ENCODE measurements at places on chromosomes 1 and 21.

DNA sequence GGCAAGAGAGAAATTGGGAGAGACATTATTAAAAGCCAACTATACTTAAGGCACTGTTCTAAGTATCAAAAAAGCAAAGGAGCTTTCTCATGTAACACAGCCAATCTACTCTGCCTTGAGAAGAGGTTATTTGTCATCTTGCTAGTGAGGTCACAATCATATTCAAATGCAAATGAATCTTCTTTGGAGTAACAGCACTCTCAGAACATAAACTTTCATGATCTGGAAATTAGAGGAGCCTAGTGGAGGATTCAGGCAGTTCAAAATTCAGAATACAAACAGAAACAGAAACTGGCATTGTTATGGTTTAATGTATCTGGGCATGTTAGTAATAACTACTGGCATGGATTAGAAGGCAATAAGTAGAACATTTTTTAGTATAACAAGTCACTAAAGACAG, 57.4 kb downstream of the ARID4B start:
- DNase-seq: no peak

- DNase-seq: no peak
These were observed 182.1 kb downstream of the MRPL39 start for GRCh38 chr21:25425156-25425555.

GRCh38 chr1:179025975-179026812, 500 bp downstream of the FAM20B start:
- DNase-seq: no peak

DNA sequence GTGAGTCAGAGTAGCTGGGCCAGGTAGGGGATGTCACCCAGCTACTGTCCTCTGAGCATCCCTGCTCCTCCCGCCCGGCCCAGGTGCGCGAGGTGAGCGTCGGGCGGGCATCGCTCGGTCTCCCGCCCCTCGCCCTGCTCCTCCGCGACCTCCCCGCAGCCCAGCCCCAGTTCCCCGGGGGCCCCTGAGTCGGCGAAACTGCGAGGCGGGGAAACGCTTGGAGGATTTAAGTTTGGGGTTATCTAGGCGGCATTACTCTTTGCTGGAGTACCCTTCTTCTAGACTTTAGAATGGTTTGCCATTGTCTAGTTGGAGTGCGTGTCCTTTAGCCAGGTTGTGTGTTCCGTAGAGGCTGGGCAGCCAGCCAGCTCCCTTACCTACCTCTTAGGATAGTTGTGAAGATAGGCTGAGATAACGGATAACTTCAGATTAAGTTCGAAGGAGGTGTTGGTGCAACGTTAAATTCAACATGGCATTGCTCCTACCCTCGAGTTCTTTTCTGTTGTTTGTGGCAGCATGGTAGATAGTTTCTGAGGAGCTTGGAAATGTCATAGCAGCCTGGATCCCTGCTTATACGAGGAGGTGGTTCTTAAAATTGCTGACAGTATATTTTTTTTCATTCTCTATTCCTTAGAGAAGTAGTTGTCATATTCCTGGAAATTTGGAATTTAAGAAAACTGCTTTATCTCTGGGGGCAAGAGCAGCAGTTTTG, 697 bp downstream of the AGO3 start:
- no peak for DNase-seq

DNA sequence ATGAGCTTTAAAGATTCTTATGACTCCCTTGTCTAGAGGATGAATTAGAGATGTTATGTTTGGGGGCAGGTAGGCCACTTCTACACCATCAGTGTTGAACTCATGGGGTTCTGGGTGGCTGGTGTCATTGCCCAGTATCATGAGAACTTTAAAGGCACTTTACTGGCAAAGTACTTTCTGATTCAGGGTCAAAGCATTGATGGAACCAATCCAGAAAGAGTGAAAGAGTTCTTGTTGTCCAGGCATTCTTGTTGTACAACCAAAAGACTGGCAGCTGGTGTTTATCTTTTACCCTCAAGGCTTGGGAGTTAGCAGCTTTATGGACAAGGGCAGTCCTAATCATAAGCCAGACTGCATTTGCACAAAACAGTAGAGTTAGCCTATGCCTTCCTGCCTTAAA, 673.0 kb downstream of the USP25 start:
- no peak for DNase-seq

DNA sequence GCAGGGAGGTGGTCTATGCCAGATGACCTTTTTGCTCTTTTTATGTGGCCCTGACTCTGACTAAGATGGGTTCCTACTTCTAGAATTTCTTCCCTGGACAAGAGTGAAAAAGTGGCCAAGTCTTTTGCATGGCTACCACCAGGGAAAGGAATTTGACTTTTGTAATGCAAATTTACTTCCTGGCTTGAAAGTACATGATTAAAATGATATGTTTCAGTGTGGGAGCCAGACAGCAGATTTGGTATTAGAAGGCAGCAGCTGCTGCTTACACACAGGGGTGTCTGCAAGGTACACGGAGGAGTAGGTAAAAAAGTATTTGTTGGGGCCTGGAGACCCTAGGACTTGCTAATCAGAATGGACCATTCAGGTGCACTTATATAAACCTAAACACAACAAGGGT, 78.4 kb downstream of the KCND3 start:
- DNase-seq: no peak

Measured in renal cortex interstitium (tissue), 15 donors.